ENCODE measurements at places on chromosomes 7 and 10.

DNA sequence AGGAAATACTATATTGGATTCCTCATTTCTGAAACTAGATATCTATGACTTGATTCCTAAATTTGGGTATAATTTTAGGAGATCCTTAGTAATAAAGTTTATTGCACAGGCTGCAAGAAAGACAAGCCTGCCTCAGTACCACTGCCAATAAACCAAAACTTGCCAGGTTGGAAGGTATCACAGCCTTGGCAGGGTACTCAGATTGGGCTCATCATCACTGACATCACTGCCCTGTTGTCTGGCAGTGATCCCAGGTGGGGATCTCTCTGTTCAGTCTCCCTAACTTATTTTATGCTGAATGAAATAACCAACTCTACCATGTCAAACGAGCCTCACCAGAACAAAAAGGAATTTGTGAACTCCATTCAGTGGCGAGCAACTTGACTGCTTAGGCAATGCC, 18.8 kb downstream of the FIGNL1 start:
- no peak for DNase-seq

DNA sequence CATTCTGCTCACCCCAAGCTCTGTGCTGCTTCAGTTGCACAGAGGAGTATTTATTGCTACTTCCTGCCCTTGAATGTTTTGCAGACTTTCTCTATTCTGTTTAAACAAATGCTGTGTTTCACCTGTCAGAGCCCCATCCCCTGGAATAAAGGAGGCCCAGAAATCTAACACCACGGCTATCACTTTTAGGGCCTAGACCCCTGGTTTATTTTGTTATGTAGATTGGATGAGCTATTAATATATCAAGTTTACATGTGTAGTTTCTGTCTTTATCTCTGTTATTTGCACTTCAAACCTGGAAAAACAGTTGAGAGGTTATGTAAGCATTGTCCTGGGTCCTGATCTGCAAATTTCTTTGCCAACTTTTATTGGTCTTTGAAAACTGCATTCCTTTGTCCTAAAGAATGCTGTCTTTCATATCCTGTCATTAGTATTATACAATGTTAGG, 630.1 kb downstream of the PARD3 start:
- DNase-seq, result no peak

DNA sequence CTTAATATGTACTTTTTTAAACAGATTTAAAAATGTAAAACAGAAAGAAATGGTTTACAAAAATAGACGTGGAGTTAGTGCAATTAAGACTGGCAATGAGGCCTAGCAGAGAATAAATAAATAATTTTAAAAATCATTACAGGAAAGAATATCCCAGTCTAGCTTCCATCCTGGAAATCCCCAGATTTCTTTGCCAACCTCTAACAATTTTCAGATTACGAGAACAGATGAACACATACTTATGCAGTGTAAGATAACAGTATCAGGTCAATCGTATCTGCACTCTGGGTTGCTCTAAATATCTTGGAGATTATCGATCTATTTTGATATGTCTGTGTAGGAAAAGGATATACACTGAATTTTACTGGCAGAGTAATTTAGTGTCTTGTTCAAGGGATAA, 210.5 kb downstream of the SEMA3A start:
- no peak for DNase-seq

DNA sequence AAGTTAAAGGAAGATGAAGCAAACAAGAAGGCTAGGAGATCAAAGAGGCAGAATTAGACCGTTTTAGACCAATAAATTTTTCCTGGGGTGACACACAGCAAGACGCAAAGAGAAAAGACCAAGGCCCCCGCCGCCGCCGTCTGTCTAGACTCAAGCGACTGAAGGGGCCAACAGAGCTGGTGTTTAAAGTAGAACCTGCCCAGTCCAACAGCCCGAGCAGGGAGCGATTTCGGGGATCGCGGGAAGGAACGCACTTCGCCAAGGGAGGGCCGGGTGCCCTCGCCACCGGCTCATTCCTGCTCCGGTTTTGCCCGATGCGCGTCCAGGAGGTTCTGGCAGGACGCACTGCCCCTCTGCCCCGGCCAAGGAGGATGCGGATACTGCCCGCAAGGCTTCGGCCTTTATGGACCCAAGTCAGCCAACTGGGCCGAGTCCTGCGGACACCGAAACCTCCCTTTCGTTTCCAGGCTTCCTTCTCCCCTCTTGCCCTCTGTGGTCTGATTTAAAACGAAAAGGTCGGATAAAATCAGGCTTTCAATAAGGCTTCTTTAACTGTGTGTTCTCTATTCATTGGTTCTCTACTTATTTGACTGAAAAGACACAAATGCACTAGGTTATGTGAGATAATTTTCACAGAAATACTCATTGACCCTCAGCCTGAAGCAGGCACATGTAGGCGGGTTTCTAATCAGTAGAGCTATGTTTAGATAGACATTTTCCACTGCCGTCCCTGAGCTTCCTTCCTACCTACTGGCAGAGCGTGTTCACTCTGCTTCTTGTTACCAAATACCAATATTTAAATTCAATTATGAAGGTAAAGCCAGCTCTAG, 2.2 kb upstream of the HOXA7 start:
- DNase-seq, result no peak

GRCh38 chr7:54336800-54337199, 205.4 kb upstream of the VSTM2A start:
- DNase-seq, result no peak

DNA sequence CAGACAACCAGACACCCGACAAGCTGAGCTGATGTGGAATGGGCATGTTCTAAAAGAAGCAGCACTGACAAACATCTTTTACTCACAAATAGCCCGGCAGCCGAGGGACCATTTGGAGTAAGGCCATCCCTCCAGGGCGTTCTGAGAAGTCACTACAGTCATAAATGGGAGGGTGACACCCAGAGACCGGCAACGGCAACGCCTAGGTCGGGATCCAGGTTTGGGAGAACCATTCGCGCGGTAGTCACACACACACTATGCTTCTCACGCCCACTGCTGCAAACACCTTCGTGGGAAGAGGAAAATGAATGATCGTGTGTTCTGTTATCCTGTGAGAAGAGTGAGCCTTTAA, 9.8 kb downstream of the TNS3 start:
- DNase-seq, result no peak

GRCh38 chr10:92946491-92946890, 98.2 kb downstream of the EXOC6 start:
- no peak for DNase-seq

GRCh38 chr10:21518149-21518640, 7.3 kb downstream of the SKIDA1 start:
- no peak for DNase-seq

DNA sequence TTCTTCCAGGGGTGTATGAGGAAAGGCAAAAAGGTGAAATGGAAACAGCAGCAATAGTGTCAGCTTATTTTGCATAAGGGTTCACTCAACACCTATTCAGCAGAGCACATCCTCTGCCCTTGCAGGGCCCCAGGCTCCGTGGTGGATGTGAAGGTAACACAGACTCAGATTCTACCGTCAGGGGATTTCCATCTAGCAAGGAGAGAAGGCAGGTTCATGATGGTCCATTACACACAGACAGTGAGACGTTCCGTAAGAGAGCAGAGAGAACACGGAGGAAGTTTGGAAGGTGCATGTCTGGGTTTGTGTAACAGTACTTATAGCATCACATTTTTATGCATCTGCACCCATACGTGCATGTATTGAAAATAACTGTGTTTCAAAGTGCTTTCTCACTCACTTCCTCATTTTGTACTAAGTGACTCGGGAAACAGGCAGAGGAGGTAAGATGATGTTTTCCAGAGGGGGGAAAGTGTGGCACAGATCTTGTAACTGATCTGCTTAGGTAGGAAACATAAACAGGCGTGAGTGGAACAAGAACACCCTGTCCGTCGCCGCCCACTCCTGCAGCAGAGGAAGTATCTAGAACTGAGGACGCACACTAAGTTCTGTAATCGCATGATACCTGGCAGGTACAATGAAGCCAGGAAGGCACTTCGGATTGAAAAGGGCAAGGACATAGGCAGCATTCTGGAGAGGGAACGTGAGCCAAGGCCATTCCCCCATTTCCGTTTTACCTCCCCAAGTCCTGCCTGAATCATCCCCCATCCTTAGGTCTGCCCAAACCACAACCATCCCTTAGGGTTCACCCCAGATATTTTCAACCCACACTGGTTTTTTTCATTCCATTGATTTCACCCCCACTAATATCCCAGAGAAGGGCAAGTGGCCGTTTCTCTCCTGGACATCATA, 1.0 kb upstream of the ENO4 start:
- DNase-seq, result no peak

DNA sequence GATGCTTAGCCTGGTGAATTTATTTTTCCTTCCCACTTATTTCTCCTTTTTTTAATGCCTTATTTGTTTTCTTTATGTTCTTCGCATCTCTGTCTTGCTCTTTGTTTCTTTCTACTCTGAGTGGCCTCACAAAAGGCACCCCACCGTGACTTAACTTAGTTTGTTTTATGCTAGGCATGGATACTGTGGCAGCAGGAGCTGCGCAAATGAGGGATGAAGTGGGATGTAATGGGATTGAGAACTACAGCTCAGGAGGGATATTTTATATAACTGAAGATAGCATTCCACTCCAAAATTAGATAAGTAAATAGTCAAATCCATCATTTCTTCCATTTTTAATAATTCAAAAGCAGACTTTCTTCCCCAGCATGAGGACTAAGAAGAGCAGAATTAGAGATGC, 1.7 kb upstream of the CACNA2D1 start:
- no peak for DNase-seq

Data from stimulated activated CD8-positive, alpha-beta memory T cell treated with anti-CD3 and anti-CD28 coated beads, Interleukin-7, amount 100 ng/mL, for 48 hours (primary cell).